ENCODE measurements at places on chromosomes 2 and 18.

DNA sequence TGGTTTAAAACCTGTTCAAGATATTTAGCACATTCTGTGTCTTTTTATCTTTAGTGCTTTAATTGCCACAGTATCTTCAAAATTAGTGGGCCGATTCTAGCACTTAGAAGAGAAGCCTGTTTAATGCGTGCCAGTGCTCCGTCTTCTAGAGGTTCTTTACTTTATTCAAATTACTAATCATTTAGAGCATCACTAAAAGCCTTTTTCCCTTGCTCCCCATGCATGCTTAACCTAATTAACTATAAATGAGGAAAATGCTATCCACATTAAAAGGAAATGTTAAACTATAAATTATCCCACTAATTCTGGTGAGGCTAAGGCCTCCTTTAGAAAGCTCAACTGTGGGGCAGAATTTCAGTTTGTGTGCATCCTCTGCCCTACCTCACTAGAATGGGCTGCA lies 31.5 kb upstream of the INSIG2 start:
- no peak for DNase-seq

DNA sequence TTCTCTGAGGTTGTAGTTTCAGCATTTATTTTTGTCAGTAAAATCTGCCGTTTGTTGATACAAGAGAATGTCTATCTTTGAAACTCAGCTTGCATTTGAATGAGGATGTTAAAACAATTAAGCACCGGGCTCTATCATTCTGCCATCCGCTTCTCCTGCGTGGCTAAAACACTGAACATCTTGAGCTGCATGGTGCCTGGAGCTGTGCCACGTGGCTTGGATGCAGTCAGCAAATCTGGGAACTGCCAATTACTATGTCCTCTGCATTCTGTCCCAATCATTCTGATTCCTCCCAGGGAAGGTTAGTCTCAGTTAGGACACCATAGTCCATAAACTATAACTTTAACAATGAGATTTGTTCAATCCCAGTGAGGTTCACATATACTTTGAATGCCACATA lies 598.4 kb downstream of the FBXO15 start:
- no peak for DNase-seq

DNA sequence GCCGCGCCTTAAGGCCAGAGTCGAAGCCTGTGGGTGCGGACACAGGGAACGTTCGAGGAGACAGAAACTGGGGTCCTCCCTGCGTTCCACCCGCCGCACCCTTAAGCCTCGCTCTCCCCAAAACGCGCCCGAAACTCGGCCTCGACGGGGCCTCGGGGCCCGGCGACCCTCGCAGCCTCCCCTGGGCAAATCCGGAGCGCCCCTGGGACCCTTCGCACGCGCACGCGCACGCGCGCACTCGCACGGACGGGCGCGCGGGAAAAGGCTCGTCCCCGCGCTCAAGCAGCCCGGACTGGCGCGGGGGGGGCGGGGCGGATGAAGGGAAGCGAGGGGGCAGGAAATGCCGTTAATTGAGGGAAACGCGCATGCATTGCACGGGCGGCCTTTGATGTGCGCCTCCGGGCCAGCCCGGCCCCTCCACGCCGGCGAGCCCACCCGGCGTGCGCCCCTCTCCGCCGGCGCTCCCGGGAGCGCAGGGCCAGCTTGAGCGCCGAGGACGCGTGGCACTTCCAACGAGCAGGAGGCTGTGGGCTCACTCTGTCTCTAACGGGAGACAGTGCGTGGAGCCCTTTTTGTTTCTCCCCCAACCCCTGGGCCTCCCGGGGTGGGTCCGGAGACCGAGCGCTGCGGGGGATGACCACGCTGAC lies 5.4 kb upstream of the SALL3 start:
- no peak for DNase-seq

DNA sequence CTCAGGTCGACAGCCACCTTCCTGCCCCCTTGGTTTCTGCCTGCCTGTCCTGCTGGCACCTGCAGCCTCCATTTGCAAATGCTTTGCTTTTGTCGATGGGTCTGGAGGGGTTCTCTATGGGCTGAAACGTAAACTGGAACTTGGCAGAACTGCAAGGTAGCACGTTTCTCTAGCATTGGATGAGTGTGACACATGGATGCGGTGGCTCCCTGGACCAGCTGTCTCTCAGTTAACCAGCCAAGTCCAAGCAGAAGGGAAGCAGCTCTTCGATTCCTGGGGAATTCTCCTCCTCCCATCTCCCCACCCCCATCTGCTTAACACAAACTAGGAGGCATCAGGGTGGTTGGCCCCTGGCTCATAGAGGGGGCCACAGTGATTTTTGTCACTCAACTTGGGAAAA lies 57.3 kb downstream of the ITGB1BP1 start:
- no peak for DNase-seq

DNA sequence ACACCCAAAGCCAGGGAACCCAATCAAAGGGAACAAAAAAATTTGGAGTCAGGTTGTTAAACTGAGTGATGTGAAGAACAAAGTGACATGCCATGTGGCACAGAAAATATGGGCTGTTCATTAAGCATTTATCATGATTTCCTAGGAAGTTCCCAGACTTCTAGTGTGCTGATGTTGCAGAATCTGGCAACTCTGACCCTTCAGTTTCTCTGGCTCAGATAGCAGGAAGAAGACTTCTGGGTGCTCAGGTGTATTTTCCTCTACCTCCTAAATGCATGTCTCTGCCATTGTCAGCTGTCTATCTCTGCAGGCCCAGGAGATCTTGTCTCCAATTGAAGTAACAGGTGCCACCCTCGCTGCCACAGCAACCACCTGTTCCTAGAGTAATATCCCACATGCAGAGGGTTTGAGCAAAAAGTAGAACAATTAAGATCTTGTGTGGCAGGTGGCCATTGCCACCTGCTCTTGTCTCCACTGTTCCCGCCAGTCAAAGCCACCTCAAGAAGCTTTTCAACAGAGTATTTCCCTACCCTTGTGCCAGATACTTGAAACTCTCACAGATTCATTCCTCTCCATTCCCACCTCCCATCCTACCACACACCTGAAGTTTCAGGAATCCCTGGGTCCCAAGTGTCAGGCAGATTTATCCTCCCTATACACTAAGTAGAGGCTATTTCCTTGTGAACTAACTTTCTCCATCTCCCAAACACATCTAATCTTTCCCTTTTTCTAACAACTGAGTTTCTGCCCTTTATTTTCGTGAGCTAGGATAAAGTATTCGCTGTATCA lies 533.7 kb upstream of the CHAC2 start:
- no peak for DNase-seq

- no peak for DNase-seq
These were observed 552.7 kb upstream of the HNMT start for GRCh38 chr2:137411585-137411984.

Data from activated naive CD4-positive, alpha-beta T cell (primary cell).